ENCODE measurements at places on chromosomes 1 and 21. TPM values are rescaled to one million over a fixed set of nuclear protein-coding genes. Genes with fewer than 3 reads are reported as not detected.

PLCH2 gene
- not detected for total RNA-seq

CNTN2 gene
- total RNA-seq, result under 0.01 TPM

- DNase-seq, result no peak
- no peak overlapping the region for H3K27ac ChIP-seq
- H3K27me3 ChIP-seq, result no peaks in the 10 kb centered on the region
- H3K4me3 ChIP-seq, result no peak overlapping the region
Observed at GRCh38 chr1:243667133-243667532, 182.9 kb downstream of the AKT3 start.

DNA sequence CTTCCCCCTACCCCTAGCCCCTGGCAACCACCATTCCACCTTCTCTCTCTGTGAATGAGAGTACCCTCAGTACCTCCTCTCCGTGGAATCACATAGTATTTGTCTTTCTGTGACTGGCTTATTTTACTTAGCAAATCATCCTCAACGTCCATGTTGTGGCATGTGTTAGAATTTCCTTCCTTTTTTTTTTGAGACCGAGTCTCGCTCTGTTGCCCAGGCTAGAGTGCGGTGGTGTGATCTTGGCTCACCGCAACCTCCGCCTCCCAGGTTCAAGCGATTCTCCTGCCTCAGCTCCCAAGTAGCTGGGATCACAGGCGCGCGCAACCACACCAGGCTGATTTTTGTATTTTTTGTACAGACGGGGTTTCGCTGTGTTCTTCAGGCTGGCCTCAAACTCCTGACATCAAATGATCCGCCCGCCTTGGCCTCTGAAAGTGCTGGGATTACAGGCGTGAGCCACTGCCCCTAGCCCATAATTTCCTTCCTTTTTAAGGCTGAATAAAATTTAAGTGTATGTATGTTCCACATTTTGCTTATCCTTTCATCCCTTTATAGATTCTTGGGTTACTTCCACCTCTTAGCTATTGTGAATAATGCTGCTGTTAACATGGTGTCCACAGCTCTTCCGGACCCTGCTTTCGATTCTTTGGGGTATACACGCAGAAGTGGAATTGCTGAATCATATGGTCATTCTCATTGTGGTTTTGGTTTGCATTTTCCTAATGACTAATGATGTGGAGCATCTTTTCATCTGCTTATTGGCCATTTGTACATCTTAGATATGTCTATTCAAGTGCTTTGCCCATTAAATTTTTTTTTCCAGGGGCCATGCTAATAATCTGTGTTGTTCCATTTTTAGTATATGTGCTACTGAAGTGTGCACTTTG lies 32.3 kb downstream of the ERRFI1 start:
- DNase-seq, result peak; percentile 87
- peaks cover 13% of the 10 kb centered on the region for H3K4me1 ChIP-seq
- H3K27ac ChIP-seq, result peak overlapping the region; percentile 85
- H3K27me3 ChIP-seq, result no peaks in the 10 kb centered on the region

GRCh38 chr1:31261916-31262315 lies 22.2 kb upstream of the NKAIN1 start:
- no peaks in the 10 kb centered on the region for H3K27me3 ChIP-seq
- H3K36me3 ChIP-seq, result peaks cover 58% of the 10 kb centered on the region
- H3K4me3 ChIP-seq, result no peak overlapping the region
- no peaks in the 10 kb centered on the region for H3K4me1 ChIP-seq
- no peak for DNase-seq
- no peak overlapping the region for H3K27ac ChIP-seq

- DNase-seq, result no peak
- no peaks in the 10 kb centered on the region for H3K27me3 ChIP-seq
- peaks cover 15% of the 10 kb centered on the region for H3K4me1 ChIP-seq
- no peak overlapping the region for H3K27ac ChIP-seq
- no peak overlapping the region for H3K4me3 ChIP-seq
Observed at GRCh38 chr1:215595231-215595630, 28.1 kb downstream of the KCTD3 start.
